GM23338 (cell line): ENCODE measurements at places on chromosomes 2 and 18. TPM values are rescaled to one million over a fixed set of nuclear protein-coding genes. Genes with fewer than 3 reads are reported as not detected.
A peak's percentile ranks its signal among the peaks of the same experiment; 100 is the strongest.

GCG gene
- not detected in 2 replicates for polyA plus RNA-seq

TEX44 gene
- polyA plus RNA-seq = not detected in 2 replicates

FAM110C gene
- 7.9 and 9.7 TPM in 2 replicates for polyA plus RNA-seq

GRCh38 chr2:148979919-148980277 lies 58.6 kb upstream of the LYPD6B start:
- DNase-seq = no peak

DNA sequence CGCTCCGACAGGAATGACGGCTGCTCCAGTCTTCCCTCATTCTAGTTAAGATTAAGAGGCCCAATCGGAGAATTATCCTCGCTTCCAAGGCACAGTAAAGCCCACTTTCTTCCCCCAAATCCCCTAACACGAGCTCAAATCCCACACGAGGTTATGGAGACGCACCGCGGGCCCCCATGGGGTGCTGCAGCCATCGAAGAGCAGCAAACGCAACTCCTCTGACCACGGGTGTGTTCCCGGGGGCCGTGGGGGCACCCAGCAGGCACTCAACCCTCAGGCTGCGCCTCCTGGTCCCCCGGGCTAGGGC lies 446 bp downstream of the COPS9 start:
- DNase-seq = no peak

- no peak for DNase-seq
These were observed 151.1 kb upstream of the SLC1A4 start for GRCh38 chr2:64837925-64838641.

IL36RN gene
- polyA plus RNA-seq = not detected in 2 replicates

GALNT3 gene
- polyA plus RNA-seq = 16.8 and 20.8 TPM in 2 replicates

- peak; percentile 19 for DNase-seq
These were observed 9.7 kb upstream of the ATG16L1 start for GRCh38 chr2:233241803-233242202.

- peak; percentile 2 for DNase-seq
These were observed 690.7 kb downstream of the LRP1B start for GRCh38 chr2:141440072-141440635.

- no peak for DNase-seq
These were observed 76.7 kb downstream of the INHBB start for GRCh38 chr2:120422465-120423160.

GRCh38 chr18:26960911-26961310 lies 95.4 kb upstream of the AQP4 start:
- no peak for DNase-seq

B4GALT6 gene
- polyA plus RNA-seq = 14.8 and 15.9 TPM in 2 replicates

DNA sequence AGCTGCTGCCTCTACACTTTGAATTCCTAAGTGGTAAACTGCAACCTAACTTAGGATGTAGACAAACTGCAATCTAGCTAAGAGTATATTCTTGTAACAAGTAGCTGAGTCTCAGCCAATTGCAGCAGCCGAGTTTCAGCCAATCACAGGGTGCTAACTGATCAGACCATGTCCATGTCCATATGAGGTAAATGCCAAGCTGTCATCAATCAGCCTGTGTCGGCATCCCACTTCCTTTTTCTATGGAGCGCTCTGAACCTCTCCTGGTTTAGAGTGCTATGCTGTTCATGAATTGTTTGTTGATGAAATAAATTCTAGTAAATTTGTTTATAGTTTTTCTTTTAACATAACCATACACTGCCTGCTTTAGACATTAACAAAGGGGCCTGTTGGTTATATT lies 408.8 kb downstream of the NBAS start:
- no peak for DNase-seq

GRCh38 chr18:23710946-23711345 lies 21.7 kb downstream of the LAMA3 start:
- DNase-seq = no peak

DNA sequence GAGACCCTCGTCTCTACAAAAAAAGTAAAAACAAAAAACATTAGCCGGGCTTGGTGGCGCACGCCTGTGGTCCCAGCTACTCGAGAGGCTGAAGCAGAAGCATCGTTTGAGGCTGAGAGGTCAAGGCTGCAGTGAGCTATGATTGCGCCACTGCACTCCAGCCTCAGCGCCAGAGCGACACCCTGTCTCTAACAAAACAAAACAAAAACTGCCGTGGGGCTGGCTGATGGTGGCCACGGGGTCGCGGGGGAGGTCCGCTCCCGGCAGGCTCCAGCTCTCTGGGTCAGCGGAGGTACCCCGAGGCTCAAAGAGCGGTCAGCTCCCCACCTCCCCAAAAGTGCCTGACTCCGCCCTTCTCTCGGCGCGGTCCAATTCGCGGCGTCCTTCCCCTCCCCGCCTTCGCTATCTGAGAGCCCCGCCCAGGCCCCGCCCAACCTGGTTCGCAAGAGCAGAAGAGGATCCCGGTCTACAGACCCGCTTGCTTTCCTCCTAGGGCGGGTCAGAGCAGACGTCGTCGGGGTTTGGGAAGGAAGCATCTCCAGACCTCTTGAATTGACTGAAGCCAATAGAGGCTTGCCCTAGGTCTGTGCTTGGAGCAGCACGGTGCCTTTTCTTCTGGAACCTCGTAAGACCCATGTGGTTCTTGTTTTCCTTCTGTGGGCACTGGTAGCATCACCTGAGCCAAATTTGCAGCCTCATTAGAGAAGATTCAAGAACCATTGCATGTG lies 7.8 kb downstream of the RAX start:
- DNase-seq = peak; percentile 96
